Activated naive CD4-positive, alpha-beta T cell treated with anti-CD3 and anti-CD28 coated beads, Interleukin-2, amount 50 U/mL, for 72 hours (primary cell): ENCODE measurements at places on chromosomes 12 and 14. TPM values are rescaled to one million over a fixed set of nuclear protein-coding genes. Genes with fewer than 3 reads are reported as not detected.
A peak's percentile ranks its signal among the peaks of the same experiment; 100 is the strongest.

- no peak for DNase-seq
Measured at GRCh38 chr14:103460415-103460814, 62.2 kb downstream of the CKB start.

GRCh38 chr12:101838628-101839323 lies 8.0 kb upstream of the GNPTAB start:
- no peak for DNase-seq

DNA sequence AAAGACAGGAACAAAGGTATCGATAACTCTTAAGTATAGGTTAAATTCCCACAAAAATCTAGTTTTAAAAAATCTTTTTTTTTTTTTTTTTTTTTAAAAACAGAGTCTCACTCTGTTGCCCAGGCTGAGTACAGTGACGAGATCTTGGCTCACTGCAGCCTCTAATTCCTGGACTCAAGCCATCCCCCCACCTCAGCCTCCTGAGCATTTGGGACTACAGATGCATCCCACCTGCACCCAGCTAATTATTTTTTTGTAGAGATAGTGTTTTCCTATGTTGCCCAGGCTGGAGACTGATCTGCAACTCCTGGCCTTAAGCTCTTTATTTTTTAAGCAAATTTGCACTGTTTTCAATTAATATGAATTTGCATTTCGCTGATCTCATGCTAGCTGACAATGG lies 9.8 kb downstream of the PSEN1 start:
- DNase-seq = no peak

DNA sequence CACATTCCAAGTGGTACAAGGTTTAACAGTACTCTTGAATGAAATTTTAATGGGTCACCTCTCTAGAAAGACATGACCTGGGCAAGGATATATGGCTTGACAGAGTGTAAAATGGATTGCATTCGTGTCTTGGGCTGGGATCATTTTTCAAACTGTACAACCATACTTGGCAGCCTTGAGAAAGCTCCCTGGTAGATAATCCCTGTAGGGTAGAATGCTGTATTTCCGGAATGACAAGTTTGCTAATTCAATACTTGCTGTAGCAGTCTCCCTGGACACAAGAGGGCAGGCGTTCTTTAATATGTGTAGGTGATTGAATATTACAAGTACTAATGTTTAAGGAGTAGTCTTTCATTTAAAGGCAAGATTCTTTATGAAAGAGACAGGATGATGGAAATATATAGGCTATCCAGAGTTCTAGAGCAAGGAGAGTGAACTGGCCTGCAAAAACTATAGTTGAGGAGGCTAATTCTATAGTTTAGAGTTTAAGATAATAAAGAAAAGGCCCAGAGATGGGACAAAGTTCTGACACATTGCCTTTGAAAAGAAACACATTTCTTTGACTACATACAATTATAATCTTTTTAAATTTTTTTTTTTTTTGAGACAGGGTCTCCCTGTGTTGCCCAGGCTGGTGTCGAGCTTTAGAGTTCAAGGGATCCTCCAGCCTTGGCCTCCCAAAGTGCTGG lies 53.4 kb downstream of the PLBD1 start:
- DNase-seq = no peak

GRCh38 chr14:48553443-48553842 lies 878.0 kb upstream of the MDGA2 start:
- no peak for DNase-seq

GRCh38 chr12:29888777-29889176 lies 105.0 kb upstream of the TMTC1 start:
- no peak for DNase-seq

DNA sequence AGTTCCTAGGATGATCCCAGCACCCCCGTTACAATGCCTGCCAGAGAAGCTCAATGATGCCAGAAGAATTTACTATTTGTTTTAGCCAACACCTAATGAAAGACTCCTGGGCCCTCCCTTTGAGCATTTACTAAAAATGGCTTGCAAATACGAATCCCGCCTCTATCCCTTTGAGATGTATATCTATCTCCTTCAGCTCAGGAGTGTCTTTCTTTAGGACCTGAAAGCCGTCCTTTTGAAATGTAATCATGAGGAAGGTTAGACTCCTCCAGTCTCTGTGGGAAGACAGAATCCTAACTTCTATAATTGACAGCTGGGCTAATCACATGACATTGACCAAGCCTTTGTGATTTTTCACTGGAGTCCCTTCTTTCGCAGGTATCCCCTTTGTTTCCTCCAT lies 19.2 kb upstream of the DYNC1H1 start:
- DNase-seq = no peak

DNA sequence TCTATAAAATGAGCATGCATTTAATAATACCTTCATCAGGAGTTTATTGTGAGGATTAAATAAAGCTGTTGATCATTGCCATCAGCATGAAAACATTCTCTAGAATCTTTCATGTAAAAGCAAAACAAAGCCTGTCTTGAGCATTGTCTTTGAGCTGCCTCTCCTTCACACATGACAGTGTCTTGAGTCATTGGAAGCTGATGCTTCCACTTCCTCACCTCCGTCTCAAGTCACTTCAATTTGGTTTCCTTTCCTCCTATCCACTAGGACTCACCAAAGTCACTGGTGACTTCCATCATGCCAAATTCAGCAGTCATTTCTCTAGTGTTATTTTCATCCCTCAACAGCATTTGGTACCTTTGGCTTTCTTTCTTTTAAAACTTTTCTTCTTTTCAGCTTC lies 31.6 kb upstream of the MYBPC1 start:
- DNase-seq = no peak

DNA sequence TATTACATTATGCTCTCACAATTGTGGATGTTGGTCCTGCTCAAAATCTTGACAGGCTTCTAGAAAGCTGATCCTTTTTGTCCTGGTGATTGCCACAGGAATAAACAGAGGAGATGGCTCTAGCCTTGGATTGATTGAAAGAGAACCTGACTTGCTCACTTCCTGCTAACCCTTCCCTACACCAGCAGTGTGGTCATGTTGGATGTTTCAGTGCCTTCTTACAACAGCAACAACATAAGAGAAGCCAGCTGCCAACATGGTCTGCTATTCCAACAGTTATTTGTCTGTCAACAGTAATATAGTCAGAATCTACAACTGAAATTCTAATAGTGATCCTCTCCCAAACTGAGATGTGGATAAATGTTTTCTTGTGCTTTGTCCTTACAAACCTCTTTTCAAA lies 311.6 kb upstream of the DIO2 start:
- DNase-seq = no peak

DNA sequence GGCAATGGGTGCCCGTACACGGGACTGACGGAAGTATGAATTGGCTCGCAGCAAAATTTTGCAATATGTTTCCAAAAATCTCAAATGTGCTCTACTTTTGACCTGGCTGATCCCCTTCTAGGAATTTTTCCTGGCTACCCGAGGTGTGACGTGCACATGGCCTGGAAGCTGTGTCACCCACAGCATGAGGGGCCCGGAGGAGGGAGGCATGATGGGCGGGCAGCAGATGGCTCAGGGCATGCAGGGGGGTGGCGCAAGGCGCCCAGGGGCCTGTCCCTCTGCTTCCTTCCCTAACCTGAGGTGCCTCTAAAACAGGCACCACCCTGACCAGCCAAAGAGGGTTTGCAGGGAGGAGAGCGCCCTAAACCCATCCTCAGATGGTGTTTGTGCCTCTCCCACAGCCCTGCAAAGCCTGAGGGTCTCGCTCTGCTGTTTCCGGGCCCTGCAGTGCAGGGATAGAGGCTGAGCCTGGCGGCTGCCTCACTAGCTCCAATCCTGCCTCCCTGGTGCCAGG lies 6.7 kb downstream of the GPR132 start:
- DNase-seq = no peak

- no peak for DNase-seq
Measured at GRCh38 chr12:12943586-12944260, 8.2 kb downstream of the GPRC5D start.

- no peak for DNase-seq
Measured at GRCh38 chr14:47365233-47365632, 310.2 kb downstream of the MDGA2 start.

- no peak for DNase-seq
Measured at GRCh38 chr14:59511916-59512575, 27.7 kb downstream of the JKAMP start.

DNA sequence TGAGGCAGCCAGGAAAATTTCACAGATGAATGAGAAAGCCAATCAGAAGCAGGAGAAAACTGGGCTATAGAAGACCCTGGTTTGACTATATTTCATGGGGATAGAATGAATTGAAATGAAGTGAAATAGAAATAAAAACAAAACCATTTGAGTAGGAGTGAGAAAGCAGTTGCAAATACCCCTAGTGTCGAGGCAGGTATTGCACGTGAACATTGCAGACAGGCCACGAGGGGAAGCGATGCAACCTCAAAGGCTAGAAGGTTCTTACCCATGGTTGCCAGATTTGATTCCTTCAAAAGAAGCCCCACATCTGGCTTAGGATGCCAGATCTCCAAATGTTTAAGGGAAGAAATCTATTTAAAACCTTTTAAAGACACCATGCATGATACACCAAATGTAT lies 648.9 kb downstream of the VRK1 start:
- DNase-seq = no peak

GRCh38 chr12:111685811-111686573 lies at the start of the genes ACAD10 and BRAP:
Gene ACAD10 (plus strand): TSS chr12:111686053. CDS start chr12:111692710, 6,657 bp downstream.
Gene BRAP (minus strand): TSS chr12:111685956. CDS start chr12:111685792, 164 bp downstream.
- peak; percentile 96 for DNase-seq

GRCh38 chr14:66833816-66834215 lies 325.9 kb downstream of the GPHN start:
- DNase-seq = no peak

GRCh38 chr12:8609061-8609570 lies 3.5 kb downstream of the AICDA start:
- no peak for DNase-seq

DNA sequence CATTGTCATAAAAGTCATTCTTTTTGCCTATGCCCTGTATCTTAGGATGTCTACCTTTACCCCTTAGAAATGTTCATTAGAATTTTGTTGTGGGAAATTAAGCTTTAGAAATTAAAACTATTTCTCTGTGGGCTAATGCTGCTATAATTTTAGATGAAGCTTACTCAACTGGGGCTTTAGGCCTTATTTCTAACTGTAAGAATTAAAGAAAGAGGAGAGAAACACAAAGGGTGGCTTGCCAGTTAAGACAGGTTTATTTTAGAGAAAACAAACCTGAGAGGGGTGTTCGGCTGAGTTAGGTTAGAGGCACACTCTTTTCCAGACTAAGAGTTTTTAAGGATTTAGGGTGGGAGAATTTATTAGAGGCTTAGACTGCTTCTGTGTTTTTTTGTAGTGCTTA lies 6.4 kb downstream of the TRIP11 start:
- DNase-seq = no peak

GRCh38 chr12:123278101-123278627 lies 6.5 kb upstream of the CDK2AP1 start:
- DNase-seq = no peak

- no peak for DNase-seq
Measured at GRCh38 chr12:101051151-101051550, 158.9 kb downstream of the SLC5A8 start.

DNA sequence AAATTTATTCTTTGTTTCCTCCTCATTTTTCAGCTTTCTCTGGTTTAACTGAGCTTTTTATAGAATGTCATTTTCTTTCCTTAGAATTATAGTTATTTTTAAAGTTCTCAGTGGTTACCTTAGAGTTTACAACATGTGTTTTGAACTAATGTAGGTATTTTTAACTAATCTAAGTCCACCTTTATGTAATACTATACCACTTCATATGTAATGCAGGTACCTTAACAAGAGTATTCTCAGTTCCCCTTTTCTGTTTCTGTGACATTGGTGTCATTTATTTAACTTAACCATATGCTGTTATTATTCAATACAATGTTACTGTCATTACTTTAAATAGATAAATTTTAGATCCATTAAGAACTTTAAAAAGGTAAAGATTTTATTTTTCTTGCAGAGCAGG lies 30.3 kb upstream of the KCNC2 start:
- no peak for DNase-seq

DNA sequence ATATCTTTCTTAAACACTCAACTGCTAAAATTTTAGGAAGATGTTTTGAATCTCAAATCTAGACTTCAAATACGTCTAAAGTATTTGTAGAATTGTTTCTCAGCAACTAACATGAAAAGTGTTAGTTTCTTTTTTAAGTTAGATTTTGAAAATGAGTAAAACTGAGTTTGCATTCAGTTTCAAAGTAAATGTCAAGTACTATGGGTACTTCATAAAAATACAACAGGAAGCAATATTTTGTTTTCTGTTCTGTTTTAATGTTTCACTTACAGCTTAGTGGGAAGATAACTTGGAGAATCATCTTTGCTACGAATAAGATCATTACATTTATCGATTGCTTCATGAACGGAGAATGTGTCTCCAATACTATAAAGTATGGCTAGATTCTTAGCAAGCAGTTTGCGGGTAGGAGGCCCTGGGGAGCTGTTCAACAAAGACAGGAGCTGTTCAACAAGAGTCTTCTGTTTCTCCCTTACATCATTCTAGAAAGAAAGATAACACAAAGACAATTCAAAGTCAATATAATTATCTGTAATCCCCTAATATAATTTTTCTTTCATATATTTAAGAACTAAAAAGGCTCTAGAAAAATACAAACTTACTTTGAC lies 20.2 kb downstream of the HEATR5A start:
- DNase-seq = no peak

DNA sequence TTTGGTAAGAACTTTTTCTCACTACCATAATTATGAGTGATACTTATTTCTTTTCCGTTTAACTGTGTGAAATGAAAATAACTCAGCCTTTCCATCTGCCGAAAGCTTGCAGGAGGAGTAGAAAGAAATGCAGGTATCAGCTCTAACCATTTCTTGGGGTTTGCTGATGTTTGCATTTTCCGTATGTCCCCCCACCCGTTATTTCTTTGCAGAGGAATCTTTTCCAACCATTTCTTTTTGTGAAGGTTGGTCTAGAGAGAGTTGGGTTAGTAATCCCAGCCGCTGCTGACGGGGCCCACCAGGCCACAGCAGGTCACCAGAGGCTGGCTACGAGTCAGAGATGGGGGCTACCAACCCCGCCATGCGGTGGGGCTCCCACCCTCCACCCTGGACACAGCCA lies 7.0 kb upstream of the PIWIL1 start:
- no peak for DNase-seq

- DNase-seq = no peak
Measured at GRCh38 chr14:50534997-50535396, 2.6 kb upstream of the MAP4K5 start.

DNA sequence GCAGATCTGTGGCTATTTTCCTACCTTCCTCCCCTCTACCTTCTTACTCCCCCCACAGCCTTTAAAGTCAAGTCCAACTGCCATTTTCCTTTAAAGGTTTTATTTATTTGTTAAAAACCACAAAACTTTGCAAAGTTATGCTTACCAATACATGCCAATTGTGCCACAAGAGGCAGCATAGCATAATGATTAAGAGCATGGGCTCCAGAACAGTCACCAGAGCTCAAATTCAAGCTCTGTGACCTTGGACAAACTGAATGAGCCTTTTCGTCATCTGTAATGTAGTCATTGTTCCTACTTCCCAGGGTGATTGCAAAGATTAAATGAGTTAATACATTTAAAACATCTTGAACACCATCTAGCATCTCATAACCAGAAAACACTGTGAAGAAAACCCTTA lies 13.0 kb upstream of the FMNL3 start:
- DNase-seq = no peak

The CMKLR1 gene
- not detected for total RNA-seq

The CLEC6A gene
- total RNA-seq = not detected

The RNF212B gene
- not detected for total RNA-seq

The PLEKHD1 gene
- 0.12 TPM for total RNA-seq

The C12orf50 gene
- 0.18 TPM for total RNA-seq

The PRH2 gene
- not detected for total RNA-seq

The TMPRSS12 gene
- total RNA-seq = not detected

The USP44 gene
- 3.2 TPM for total RNA-seq

The CELA1 gene
- not detected for total RNA-seq
